AG04449 (cell line): ENCODE measurements at places on chromosomes 16 and 17.
A peak's percentile ranks its signal among the peaks of the same experiment; 100 is the strongest.

- DNase-seq = no peak
These were observed 12.8 kb upstream of the PRR14 start for GRCh38 chr16:30637944-30638343.

- DNase-seq = no peak
These were observed 15.2 kb downstream of the MRM3 start for GRCh38 chr17:797236-797840.

DNA sequence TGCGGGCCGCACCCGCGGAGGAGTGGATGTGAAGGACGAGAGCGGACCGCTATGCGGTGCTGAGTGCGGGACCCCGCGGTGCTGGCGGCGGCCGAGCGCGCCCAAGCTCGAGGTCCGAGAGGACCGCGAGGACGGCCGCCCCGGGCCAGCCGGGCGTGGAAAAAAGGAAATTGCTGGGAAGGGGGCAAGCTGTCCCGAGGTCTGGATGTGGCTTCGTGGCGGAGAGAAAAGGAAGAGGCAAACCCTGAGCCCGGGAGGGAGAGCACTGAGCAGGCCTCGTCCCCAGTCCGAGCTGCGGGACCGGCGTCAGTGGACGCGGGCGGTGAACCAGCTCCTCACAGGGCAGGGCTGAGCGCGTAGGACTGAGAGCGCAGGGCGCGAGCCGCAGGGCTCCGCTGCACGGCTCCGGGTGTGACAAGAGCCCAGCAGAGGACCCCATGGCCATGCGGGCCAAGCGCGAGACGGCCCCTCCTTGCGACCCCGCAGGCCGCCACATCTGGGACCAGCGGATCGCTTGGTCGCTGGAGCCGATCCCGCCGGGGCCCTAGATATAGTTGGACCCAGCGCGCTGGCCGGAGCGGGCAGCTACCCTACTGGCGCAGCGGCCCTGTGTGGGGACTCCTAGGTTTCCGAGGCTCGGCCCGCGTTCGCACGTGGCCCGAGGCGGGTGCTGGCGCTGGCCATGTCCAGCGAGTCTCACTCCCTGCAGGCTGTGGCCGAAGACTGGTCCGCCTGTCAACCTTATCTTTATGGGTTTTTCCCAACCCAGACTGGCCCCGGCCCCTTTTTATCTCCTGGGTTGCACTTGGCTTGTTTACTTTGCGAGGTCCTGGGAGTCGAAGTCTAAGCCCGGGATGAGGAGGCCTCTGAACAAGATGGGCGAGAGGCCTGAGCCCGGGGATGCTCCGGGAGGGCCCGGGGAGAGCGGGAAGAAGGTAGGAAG, 2.4 kb downstream of the TBX4 start:
- no peak for DNase-seq

- DNase-seq = no peak
These were observed 324.2 kb downstream of the PMP22 start for GRCh38 chr17:14940938-14941265.

DNA sequence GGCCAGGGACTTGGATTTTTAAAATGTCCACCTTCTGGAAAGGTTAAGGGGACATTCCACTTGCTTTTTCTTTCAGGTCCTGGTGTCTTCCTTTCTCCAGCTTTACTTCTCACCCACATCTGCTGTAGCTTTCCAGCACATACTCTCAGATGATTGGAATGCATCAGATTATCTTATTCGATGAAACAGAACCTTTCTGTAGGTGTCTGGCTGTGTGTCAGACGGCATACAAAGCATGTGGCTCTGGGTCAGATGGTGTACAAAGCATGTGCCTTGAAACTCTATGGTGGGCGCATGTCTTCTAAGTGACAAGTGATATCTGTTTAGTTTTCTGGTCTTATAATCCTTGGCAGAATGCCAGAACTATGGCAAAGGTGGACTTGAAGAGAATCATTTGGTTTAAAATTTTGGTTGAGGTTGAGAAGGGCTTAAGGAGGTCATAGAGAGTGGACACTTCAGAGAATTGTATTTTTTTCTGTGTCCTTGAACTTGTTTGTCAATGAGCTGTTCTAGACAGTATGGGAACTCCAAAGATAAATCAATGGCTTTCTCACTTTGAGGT, 125.3 kb downstream of the FTO start:
- DNase-seq = no peak

DNA sequence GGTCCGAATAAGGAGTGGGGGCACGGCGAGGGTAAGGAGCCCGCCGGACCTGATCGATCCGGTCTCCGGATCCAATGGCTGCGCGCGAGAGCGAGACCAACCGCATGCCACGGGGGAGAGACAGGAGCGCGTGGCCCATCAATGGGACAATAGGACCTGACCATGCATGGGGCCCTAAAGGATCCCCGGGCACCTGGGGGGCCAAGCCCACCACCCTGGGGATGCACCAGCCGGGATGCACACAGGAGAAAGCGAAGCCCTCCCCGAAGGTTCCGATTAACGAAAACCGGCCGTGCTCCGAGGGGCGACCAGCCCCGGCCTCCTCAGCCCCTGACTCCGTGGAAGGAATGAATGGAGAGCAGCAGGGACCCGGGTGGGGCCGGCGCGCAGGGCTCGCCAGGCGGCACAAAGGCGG, 525 bp downstream of the JPT1 start:
- no peak for DNase-seq

DNA sequence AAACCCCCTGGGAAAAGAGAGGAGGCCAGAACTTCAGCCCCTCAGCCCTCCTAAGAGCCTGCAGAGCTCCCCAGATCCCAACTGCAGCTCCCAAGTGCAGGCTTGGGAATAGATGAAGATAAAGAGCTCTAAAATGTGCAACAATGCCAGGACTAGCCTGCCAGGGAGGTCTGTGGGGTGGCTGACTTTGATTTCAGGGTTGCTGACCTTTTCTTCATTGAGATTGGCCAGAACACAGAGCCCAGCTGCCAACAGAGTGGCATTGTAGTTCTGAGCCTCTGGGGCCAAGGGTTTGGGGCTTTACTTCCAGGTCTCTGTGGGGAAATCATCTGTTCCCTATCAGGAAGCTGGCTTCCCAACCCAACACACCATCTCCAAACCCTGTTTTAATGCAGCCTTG, 120.6 kb downstream of the COPRS start:
- no peak for DNase-seq

DNA sequence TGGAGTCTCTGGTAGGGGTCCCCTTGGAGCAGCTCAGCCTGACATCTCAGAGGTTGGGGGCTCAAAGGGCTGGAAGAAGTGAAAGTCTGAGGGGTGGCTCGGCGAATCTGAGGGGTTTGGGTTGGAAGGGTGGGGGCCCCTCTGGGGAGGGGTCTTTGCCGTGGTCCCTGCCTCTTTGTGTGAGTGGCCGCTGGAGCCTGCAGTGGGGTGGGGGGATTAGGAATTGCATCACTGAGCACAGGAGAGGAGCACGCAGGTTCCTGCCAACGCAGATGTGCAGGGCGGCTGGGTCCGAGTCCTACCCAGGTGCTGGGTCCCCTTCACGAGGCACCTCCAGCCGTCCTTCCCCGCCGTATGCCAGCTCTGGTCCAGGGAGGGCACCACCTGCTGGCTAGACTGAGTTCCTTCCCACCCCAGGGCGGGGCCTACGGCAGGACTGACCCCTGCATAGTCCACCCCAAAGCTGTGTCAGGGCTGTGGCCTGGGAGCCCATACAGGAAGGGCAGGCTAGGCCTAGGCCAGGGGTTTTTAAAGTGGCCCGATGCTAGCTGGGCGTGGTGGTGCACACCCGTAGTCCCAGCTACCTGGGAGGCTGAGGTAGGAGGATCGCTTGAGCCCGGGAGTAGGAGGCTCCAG, 9.9 kb downstream of the FMNL1 start:
- no peak for DNase-seq

DNA sequence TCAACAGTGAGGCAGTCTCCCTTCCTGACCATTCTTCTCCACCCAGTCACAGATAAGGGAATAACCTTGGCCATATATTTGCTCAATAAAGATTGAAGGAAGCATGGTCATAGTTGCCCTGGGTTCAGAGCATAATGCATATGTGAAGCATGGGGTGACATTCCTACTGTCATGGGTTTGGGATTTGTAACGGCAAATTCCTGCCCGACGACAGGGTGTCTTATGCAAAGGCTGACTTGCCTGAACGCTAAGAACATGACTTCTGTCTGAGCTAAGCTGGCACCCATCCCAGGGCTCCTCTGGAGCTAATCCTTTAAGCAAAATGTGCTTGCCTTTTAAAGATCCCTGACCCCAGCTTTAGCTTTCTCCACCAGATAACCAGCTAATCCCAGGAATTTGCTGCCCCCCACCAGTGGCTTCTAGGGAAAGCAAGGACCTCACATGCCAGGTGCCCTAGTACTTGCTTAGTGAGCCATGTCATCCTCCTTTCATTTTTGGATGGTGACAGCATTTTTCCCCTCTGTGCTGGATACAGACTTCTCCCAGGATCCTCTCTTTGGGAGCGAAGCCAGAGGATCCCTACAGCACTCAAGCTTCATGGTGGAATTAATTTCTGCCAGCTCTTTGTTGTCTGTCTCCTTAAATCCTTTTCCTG, 11.7 kb downstream of the SLC7A6OS start:
- peak; percentile 46 for DNase-seq

- DNase-seq = no peak
These were observed 9.4 kb downstream of the RPL19 start for GRCh38 chr17:39209317-39210092.

GRCh38 chr16:81708266-81709015, 70.7 kb upstream of the PLCG2 start:
- no peak for DNase-seq
